ENCODE measurements at places on chromosomes 11 and 22.

DNA sequence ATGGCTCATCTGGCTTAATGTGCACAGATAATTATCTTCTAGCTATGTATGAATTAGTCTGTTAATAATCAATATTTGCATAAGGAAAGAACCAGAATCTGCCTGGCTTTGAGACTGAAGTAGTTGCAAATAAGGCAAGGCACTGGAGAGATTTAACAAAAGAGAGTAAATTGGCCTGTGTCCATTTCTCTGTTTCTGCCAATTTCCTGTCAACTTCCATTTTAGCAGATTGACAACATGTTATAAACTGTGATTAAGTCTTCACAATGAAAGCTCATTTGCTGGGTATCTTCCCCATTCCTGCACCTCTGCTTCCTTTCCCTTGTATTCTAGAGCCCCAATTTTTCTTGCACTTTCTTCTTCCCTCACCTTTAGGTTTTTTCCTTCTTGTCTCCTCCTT, 5.3 kb upstream of the TMEM123 start:
- no peak for DNase-seq

GRCh38 chr11:79167510-79168188, 273.2 kb downstream of the TENM4 start:
- no peak for DNase-seq

GRCh38 chr11:10540546-10540914, 457 bp downstream of the RNF141 start:
- peak; percentile 13 for DNase-seq

- no peak for DNase-seq
Measured at GRCh38 chr11:110761991-110762390, 49.8 kb upstream of the ARHGAP20 start.

GRCh38 chr11:99925968-99926367, 761.1 kb upstream of the ARHGAP42 start:
- no peak for DNase-seq

All from HuH-7.5 (cell line).